ENCODE measurements at places on chromosomes 4 and X.

DNA sequence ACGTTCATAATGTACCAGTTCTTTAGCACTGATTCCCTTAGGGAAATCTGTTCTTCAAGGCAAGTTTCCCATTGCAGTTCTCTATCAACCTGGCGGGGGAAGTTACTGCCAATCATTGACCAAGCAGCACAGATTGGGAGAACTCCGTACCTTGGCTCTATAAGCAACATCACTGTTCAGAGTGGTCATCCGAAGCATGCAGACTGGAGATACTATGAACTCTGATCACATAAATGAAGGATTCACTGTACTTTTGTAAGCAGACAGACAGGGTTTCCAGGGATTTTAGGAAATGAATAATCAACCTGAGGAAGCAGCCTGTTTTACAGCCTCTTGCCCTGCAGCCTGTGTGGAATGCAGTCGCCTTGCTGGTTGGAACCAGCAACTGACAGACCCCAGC lies 63.8 kb upstream of the WWC2 start:
- DNase-seq: no peak

DNA sequence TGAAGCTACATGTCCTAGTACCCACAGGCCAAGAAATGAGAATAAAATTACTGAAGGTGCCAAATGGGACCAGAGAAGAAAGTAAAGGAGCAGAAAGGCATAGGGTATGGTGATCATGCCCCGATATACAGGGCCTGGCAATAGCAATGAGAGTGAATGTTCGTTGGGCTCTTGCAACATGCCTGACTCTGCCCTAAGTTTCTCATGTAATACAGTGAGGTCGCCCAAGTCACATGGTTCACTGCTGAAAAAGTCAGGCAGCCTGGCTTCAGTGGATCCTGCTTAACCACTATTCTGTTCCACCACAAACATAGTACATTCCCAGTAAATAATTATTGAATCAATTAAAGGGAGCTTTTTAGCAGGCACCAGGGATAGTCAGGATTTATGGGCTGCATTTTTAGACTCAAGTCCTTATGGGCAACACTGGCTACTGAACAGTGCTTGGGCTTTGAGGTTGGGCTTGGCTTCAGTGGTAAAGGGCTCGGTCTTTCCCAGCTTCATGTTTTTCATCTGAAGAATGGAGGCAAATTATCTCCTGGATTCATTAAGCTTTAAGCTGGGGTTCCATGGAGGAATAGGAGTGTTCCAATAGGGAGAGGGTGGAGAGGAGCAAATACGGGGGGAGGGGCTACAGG lies 67.1 kb upstream of the ZNF518B start:
- DNase-seq: no peak

GRCh38 chr4:142846108-142846728 lies at the start of gene INPP4B:
Gene INPP4B (minus strand): TSS chr4:142846301.
- no peak for DNase-seq

DNA sequence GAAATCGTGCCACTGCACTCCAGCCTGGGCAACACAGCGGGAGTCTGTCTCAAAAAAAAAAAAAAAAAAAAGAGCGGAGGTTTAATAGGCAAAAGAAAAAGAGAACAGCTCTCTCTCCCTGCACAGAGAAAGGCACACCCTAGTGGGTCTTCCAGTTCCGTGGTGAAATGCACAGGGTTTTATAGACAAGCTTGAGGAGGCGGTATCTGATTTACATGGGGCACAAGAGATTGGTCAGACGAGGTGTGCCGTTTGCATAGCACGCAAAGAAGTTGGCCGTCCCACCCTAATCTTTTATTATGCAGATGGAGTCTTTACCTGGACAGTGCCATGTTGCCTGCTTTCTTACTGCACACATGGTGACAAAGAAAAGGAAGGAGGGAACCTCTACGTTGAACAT lies 33.5 kb upstream of the REST start:
- no peak for DNase-seq

GRCh38 chrX:26783512-26784225 lies 567.7 kb downstream of the MAGEB5 start:
- DNase-seq: no peak

DNA sequence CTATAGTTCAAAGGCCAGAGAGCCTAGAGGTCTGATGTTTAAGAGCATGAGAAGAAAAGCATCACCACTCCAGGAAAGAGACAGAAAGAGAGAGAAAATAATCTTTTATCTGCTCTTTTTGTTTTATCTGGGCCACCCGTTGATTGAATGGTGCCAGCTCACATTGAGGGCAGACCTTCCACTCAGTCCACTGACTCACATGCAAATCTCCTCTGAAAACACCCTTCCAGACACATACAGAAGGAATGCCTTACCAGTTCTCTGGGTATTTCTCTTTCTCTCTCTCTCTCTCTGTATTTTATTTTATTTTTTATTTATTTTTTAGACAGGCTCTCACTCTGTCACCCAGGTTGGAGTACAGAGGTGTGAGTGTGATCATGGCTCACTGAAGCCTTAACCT lies 252.5 kb downstream of the DTHD1 start:
- no peak for DNase-seq

DNA sequence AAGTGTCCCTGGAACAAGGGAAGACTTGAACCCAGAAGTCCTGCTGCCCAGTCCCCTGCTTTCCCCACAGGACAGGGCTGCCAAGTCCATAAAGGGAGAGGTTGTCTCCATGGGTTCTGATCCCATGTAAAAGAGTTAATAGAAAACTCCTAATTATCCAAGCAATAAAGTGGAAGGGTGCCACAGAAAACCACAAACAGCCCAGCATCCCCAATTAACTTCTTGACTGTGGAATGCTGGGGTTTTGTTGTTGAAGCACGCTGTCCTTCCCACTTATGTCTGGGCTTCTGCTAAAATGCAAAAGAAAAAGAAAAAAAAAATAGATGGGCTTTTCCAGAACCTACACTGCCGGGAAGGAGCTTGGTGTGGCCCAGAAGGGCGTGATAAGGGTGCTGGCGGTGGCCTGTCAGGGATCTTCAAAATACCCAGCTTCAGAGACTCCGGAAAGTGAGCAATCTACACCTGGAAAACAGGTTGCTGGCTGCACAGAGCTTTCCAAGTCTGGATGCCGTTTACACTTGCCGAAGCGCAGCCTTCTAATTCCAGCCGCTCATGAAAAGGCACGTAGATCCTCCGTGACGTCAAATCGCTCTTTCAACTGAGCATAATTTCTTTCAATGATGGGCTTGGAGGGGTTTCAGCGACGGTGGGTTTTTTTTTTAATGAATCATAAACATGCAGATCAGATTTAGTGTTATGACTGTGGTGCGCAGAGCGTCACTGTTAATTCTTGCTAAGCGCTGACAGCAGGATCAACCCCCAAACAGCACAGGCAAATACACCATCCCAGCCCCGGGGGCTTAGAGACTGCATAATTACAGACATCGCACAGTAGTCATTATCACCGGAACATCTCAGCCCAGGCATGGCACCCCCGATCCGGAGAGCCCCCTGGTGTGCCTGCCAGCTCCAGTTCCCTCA lies 197.6 kb downstream of the BCOR start:
- DNase-seq: no peak

DNA sequence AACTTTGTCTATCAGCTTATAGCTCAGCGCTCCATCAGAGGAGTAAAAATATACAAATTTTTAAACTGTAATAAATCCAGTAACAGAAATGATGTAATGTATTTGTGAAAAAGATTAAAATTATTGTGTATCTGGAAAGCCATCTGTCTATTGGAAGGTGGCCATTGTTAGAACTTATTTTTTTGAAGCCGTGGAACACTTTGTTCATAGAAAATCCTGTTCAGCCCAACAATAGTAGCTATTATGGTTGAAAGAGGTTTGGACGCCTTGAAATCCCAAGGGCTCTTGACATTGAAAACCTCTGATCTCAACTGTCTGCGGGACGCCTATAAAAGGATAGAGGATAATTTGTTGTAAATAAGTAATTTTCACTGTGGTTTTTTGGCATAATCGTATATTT lies 98.3 kb downstream of the RAPGEF2 start:
- DNase-seq: peak; percentile 69

DNA sequence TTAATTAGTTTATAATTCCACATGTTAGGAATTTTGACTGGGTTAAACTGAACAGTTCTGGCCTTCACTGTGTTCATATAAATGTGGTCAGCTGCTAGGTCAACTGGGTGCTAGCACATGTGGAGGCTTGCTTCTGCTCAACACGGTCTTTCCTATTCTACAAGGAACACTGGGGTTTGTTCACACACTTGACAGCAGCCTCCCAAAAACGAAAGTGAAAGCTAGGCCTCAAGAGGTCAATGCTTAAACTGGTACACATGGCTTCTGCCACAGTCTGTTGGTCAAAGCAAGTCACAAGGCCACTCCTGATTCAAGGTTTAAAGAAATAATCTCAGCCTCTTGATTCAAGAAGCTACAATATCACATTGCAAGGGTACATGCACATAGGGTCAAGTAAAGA lies 126.5 kb downstream of the QDPR start:
- DNase-seq: no peak

DNA sequence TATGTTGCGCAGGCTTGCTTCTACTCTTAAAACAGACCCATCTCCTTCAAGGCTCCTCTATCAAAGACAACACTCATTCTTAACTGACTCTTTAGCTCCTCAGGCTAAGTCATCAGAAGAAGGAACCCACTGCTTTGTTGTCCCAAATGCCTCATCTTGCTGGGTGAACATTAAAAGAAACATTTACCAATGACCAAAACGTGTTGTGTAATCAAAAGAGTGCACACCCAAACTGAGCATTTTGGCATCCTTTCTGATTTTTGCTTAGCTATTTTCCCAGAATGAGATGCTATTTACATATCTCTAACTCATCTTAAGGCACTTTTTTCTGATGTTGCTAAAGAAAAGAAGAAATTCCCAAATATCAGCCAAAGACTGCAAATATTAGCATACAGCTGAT lies 131.7 kb upstream of the VCX3A start:
- no peak for DNase-seq

- DNase-seq: no peak
These were observed 665.6 kb upstream of the CPEB2 start for GRCh38 chr4:14336656-14337055.

- no peak for DNase-seq
These were observed 7.4 kb upstream of the RELL1 start for GRCh38 chr4:37693450-37694190.

DNA sequence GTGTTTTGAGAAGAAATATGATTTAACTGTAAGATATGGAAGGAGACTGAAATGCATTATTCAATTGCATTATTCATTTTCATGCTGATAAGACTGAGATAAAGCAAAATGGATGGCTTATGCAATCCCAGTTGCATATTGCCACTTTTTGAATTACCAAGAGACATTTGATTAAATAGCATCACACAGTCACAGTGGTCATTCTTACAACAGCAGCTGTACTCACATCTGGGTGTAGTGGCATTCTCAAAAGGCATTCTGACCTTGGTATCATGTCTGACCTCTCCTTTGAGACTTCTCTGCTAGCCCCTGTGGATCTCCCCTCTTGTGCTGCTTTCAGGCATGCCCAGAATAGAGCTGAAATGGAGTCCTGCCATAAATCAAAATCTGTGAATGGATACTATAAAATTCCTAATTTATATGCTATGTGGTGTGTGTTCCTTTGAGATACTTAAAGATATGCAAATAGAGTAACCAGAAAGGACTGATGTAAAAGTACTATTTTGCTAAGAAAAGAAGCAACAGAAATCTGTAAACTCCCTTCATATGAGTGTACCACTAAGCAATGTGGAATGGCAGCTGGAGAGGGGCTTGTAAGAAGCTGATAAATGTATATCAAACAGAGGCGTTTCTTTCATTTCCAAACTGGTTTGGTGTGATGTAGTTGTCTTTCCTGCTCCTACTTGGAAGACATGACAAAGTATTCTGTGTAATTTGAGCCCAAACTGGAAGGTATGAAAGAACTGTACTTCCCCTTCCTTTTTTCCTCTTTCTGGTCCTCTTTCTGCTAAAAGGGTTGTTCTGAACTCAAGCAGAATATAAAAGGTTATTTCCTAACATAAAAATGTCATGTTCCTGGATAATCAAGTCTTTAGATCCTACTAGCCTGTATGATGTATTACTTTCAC lies 25.4 kb upstream of the METAP1 start:
- DNase-seq: no peak
